ENCODE measurements at places on chromosomes 3 and 15. TPM values are rescaled to one million over a fixed set of nuclear protein-coding genes. Genes with fewer than 3 reads are reported as not detected.

PLA2G4E gene
- not detected for total RNA-seq

EPHB1 gene
- 0.57 TPM for total RNA-seq

ZMYND10 gene
- 1.3 TPM for total RNA-seq

SRGAP3 gene
- 0.86 TPM for total RNA-seq

CCDC39 gene
- not detected for total RNA-seq

AADACL2 gene
- total RNA-seq = not detected

LINGO1 gene
- total RNA-seq = not detected

EID1 gene
- total RNA-seq = 243 TPM

AP3B2 gene
- total RNA-seq = 0.40 TPM

SCAANT1 gene
- total RNA-seq = not detected

ITIH3 gene
- not detected for total RNA-seq

IL5RA gene
- not detected for total RNA-seq

BUB1B gene
- 63.2 TPM for total RNA-seq

SI gene
- not detected for total RNA-seq

DHFR2 gene
- total RNA-seq = 4.2 TPM

GPD1L gene
- total RNA-seq = 6.7 TPM

KCNMB3 gene
- 0.63 TPM for total RNA-seq

TMCO5A gene
- not detected for total RNA-seq

ANKRD63 gene
- not detected for total RNA-seq

SKOR1 gene
- total RNA-seq = not detected

ALG1L2 gene
- not detected for total RNA-seq

BNC1 gene
- total RNA-seq = 13.8 TPM

CA12 gene
- total RNA-seq = 5.2 TPM

CRYGS gene
- total RNA-seq = 1.7 TPM

EFCAB12 gene
- 0.06 TPM for total RNA-seq

CSPG4 gene
- 16.4 TPM for total RNA-seq

CPEB1 gene
- total RNA-seq = 6.0 TPM

REC114 gene
- not detected for total RNA-seq

GOLGA8G gene
- total RNA-seq = under 0.01 TPM

DTX3L gene
- total RNA-seq = 13.2 TPM

AADAC gene
- total RNA-seq = not detected

IL16 gene
- total RNA-seq = not detected

DPPA4 gene
- total RNA-seq = 0.06 TPM

SLC27A2 gene
- total RNA-seq = not detected

GOLGA8O gene
- total RNA-seq = 0.51 TPM

TMEM40 gene
- total RNA-seq = not detected

ST8SIA2 gene
- 12.7 TPM for total RNA-seq

FANCD2 gene
- total RNA-seq = 32.9 TPM

DPPA2 gene
- not detected for total RNA-seq

THAP10 gene
- total RNA-seq = 8.9 TPM

RBM15B gene
- 34.2 TPM for total RNA-seq

Measured in LHCN-M2 (cell line).